ENCODE measurements at places on chromosomes 16 and 17.

DNA sequence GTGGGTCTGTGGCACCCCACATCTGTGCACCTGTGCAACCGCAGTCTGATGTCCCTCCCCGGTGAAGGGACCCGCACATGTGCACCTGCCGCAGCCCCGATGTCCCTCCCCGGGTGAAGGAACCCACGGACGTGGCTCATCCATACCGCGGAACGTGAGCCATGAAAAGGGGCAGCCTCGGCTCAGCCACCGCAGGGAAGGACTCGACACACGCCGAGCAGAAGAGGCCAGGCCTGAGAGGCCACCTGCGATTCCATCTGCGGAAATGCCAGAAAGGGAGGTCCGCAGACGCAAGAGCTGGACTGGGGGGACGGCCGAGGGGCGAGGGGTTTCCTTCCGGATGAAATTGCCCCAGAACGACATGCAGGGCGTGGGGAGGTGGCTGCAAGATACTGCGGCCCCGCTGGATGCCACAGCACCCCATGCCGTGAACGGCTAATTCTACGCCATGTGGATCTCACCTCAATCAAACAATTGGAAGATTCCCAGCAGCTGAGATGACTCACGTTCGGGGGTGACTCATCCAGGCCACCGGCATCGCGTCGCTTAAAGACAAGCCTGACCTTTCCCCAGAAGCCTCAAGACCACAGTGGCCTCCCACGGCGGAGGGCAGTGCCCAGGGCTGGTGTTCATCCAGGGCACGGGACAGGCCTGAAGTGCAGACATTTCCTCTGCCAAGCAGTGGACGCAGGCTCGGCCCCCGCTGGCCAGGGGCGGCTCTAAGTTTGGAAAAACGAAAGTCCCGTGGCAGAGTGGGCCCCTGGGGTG is 21.0 kb downstream of the SOX8 start:
- peak; percentile 41 for DNase-seq

- DNase-seq = no peak
Observed at GRCh38 chr16:65494080-65494479, 372.2 kb upstream of the CDH11 start.

- DNase-seq = no peak
Observed at GRCh38 chr17:4354862-4355514, 11.5 kb downstream of the UBE2G1 start.

- no peak for DNase-seq
Observed at GRCh38 chr16:18041864-18042834, 294.4 kb downstream of the NPIPA8 start.

GRCh38 chr17:1344521-1344920 is 55.5 kb downstream of the YWHAE start:
- no peak for DNase-seq

DNA sequence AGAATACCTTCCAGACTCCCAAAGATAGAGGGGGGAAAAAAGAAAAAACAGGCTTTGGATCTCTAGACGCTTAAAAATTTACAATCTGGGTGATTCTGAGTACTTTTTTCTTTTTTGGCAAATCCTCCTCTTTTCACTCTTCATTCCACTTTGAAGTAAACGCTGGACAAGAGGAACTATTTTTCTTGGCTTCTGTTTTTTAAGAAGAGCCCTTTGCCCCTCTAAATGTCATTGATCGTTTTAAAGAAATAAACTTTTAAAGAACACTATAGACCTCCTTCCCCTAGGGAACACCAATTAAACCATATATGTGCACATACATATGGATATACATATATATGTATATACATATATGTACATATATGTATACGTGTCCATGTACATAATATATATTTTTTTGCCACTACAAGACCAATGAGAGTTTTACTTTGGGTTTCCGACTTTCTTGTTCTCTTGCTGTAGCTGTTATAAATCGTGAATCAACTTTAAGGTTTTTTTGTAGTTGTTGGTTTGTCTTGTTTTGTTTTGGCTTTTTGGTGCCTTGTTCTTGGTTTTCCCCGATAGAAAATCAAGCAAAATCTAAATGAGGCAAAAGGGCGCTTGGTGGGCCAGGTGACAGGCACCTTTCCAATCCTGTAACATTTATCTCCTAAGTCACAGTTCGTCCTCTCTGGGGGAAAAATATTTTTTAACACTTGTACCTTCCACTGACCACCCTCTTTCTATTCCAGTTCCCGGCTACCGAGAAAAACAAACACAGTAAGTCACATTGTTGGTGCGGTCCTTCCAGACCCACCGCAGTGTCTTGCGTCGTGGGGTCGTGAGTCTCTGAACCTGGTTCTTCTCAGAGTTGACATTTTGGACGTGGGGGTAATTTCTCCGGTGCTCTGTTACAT is 4.4 kb downstream of the FOXF1 start:
- DNase-seq = no peak

GRCh38 chr17:62968445-62968923 is 2.4 kb downstream of the TANC2 start:
- DNase-seq = peak; percentile 85

DNA sequence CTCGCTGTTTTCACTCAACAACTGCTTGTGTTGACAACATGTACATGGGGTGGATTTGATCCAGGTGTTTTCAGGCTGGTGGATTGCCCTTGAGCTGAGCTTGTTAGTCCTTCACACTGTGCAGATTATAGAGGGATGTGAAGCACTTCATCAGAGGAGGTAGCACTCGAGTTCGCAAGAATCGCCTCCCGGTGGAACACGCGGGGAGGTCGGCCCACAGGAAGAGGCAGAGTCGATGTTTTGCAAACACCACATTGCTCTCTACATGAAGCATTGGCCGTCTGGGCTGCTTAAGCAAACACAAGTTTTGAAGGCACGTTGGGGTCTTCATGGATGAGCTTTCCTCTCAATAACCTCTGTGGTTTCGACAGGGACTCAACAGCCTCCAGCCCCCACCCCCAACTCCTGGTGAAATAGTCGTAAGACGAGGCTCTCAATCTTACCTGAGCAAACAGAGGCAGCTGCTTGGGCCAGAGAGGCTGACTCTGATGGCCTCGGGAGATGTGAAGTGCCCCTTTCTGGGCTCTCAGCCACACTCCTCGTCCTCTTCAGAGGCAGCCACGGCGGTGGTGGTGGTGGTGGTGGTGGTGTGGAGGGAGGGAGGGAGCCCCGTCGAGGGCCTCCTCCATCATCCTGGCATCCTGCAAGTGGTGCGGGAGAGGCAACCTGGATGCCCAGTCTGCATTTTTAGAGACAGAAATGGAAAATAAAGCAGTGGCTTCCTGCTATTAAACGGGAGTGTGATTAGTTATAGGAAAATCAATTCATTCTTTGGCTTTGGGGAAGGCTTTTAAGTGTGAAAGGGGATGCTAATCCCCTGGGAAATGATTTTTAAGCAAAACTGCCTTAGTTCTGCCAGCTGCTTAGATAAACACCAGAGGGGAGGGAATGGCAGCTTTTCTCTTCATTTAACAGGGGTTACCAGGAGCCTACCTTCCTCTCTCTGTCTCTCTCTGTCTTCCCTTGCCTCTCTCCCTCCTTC is 552.5 kb upstream of the EEF2KMT start:
- no peak for DNase-seq

DNA sequence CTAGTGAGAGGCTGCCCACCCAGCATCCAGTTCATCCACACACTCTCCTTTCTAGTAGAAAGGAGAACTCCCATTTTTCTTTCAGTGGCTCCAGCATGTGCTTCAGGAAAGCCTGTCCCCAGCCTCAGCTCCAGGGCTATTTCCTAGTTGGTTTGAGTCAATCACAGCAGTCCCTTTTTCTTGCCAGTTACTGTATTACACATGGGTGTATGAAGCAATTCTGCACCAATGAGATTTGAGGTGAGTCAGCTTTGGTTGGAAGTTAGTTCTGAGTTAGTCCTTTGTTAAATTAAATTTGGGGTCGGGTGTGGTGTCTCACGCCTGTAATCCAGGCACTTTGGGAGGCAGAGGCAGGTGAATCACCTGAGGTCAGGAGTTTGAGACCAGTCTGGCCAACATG is 24.8 kb downstream of the RAD51D start:
- no peak for DNase-seq

DNA sequence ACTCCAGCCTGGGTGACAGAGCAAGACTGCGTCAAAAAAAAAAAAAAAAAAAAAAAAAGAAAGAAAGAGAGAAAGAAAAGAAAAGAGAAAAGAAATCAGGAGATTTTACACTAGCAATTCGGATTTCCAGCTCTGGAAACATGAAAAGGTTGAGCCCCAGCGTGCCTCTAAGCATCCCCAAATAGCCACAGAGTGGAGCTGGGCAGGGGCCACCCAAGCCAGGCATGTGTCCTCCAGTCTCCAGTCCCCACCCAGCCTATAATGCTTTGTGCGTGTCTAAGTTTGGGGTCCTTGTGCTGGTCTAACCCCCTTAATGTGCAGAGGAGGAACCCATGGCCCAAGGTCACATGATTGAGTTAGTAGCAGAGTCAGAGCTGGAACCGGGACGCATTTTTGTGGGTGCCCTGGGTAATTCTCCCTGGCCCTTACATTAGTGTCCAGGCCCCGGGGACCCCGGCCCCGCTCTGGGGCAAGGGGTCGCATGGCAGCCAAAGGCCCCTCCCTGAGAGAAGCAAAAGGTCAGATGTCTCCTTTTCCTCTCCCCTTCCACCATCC is 19.9 kb downstream of the ADAM11 start:
- DNase-seq = no peak

- no peak for DNase-seq
Observed at GRCh38 chr17:15268461-15268860, 3.3 kb upstream of the PMP22 start.

DNA sequence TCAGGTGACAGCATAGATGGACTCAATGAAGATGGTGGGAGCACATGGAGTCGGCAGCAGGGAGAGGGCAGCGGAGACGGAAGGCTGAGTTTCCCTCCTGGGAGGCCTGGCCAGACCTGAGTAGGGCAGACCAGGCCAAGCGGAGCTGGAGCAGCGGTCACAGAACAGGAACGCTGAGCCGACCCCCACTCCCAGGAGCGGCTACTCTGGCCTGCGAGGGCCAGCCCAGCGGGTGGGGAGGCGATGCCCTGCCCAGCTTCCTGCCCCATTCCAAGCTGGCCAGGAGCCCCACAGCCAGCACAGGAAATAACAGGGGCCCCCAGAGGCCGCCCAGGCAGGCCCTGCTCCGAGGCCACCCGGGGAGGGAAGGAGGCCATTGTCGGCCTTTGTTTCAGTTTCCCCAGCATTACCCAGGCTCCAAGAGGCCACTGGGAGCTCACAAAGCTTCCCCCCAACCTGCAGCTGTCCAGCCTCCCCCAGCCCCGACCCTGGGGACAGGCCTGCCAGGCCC is 79.8 kb downstream of the ZNF423 start:
- no peak for DNase-seq

DNA sequence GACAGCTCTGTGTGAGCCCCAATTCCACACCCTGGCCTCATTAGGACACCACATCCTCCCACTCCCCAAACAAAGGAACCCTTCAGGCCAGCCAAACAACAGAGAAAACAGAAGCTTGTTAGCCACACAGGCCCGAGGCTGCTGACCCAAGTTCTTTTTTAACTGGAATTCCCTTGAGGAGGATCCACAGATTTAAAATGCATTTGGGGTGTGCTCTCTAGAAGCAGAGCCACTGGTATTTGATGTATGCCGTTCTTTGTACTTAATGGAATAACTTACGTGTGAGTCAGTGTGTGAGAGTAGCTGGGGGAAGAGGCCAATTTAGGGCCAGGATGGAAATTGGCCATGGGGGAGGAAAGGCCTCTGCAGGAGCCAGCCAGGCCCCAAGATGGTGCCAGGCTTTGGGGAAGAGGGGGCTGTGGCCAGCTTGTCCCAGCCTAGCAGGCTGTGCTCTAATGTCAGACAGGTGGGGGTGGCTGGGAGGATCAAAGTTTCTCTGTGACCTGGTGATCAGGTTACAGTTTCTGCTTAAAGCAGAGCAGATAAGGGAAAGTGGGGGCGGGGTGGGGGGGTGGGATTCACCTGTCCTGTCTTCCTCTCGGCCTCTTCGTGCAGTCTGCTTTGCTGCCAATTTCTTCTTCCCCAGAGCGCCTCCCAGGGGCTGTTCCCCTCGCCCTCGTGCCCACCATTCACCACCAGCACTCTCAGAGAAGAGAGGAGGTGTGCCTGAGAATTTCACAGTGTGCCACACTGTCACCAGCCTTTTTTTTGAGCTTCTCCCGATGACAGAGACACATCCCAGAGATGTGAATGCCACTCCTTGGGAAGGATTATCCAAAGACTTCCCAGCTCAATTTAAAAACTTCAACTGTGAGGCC is 50.8 kb downstream of the TOM1L2 start:
- no peak for DNase-seq

DNA sequence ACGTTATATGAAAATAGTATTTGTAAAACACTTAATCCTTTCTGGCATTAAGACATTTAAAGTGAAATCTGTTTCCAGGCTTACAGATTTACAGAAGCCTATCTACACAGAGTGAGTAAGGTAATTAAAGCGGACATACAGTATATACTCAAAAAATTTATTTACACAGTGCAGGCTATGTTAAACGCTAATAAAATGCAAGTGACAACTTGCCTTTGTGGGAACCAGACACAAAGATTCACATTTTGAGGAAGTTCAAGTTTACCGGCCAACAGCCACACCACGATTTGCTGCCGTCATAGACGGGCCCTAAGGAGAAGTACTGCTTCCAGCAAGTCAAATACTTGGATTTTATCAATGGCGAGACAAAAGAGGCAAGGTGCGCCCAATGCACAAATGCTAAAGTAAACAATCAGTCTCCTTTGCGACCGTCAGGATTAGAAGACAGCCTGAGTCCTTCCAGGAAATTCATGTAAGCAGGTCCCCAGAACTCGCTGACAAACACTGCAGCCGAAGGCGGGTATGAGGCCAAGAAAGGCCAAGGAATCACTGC is 801 bp downstream of the VPS35 start:
- no peak for DNase-seq

DNA sequence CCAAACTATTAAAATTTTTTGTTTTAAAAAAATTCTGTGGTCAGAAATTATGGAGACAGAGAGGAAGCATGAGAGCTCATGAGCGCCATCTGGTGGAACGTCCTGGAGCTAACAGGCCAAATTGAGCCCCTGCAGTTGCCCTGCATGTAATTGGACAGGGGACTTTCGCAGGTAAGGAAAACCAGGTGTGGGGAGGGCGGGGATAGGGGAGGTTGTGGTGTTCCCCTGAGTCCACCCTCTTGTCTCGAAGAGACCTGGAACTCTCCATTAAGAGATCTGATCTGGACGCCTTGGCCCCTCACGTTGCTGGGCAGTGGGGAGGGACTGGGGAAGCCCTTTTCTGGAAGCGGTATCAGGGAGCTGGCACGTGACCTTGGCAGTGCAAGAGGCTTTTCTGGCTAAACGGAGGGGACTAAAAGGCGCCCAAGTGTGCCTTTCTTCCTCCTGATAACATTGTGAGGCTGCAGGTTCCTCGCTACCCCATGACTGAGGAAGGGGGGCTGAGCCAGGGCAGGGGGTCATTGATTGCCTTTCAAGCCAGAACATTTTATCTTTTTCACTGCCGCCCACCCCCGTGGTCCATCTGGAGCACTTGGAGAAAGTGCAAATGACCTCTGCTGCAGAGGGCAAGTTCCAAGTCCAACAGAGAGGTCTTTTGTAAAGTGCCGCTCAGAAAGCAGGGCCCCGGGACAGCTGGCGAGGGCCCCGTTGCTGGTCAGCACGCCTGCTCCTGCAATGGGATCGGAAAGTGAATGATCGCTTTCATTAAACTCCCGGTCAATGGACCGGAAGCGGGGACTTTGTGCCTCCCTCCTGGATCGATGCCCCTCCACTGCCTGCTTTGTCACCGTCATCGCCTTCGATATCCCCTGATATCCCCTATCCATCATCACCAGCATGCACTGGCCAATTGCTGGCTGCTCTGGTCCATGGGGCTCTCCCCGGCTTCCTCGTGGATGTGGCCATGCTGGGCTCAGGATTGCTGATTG is 18.4 kb downstream of the PDILT start:
- DNase-seq = peak; percentile 35

GRCh38 chr17:8629371-8630226 is 926 bp downstream of the MYH10 start:
- no peak for DNase-seq

- DNase-seq = no peak
Observed at GRCh38 chr17:60554377-60554788, 28.3 kb upstream of the APPBP2 start.

GRCh38 chr16:87324411-87325275 is 7.5 kb upstream of the C16orf95 start:
- DNase-seq = peak; percentile 54

Measured in CD4-positive, alpha-beta T cell treated with Interleukin-21 for 1 hour (primary cell).